ENCODE measurements at places on chromosomes 16 and 17.

DNA sequence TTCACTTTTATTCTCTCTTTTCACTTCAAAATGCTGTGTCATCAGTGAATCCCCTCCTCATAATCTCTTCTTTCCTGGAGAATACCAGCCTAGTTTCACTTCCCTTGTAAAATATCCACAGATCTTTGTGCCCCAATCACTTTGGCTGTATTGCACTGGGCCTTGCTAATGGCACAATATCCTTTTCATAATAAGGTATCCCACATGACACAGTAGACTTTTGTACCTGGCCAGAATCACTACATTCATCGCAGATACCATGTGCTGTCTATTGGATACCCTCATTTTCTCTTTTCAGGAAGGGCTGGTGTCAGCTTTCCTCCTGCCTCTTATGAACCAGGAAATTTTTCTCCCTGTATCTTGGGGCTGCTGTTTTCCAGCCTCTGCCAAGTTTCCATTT, 25.7 kb upstream of the TOX3 start:
- no peak for DNase-seq

- no peak for DNase-seq
Measured at GRCh38 chr16:3152027-3152276, 17.1 kb downstream of the ZNF213 start.

- DNase-seq: peak; percentile 64
Measured at GRCh38 chr17:41588126-41588810, 1.6 kb upstream of the KRT14 start.

DNA sequence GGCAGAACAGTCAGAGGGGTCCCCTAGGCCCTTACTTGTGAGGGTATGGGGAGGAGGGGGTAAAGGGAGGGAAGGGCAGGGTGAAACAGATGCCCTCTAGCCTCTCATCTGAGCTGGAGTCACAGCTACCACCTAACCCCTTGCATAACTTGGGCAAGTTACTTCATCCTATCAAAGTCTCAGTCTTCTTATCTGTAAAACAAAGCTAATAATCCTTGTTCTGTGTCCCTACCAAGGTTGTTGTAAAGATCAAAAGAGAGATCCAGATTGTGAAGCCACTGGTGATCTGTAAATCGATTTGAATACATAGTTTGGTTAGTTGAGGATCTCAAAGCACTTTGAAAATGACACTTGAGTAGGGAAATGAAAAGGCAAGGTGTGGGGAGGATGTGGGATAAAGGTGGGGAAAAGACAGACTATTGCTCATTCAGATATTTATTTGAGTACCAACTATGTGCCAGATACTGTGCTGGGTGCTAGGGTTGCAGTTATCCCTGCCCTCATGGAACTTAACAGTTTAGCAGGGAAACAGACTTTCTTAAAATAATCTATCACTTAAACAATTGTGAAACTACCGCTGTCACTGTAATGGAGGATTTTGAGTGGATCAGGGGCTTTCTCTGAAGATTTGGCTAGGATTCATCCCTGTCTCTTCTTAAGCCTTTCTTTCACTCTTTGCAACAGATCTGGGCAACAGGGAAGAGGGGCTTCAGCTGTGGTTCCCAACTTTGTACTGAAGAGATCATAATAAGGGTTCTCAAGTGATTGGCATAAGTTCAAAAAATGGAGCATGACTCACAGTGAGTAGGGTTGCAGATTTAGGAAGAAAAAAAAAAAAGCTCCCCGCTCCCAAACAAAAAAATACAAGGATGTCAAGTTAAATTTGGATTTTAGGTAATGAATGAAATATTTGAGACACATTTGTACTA, 3.0 kb downstream of the HEATR9 start:
- peak; percentile 62 for DNase-seq

DNA sequence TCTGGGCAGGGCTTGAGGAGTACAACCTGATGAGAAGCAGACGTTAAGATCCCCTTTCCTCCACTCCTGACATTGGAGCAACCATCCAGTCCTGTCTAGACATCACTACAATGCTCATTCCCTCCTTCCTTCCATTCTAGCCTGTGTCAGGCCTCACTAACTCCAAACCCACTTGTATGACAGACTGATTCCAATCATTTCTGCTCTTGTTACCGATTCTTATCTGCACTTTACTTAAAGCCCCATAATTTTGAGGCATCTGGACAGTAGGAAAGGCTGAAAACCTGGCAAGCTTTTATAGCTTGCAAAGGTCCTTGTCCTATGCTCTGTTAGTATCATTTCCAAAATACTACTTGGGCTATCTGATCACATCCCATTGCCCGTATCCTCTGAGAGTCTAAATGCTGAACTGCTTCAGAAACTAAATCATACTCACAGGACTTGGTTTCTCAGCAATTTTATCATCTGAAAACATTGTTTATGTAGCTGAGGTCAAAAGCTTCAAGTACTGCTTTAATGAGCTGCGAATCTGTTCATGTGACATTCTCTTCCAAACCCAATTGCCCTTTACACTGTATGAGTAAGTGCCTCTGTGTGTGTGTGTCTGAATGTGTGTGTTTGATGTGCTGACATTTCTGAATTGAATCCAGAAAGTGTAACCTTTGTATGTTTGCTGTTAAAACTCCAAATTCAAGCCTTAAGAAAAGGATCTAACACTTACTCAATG, 57.2 kb upstream of the CACNG3 start:
- DNase-seq: no peak

GRCh38 chr16:64679976-64680690, 441.7 kb downstream of the CDH11 start:
- no peak for DNase-seq

- no peak for DNase-seq
Measured at GRCh38 chr17:81301195-81302144, 6.4 kb upstream of the SLC38A10 start.

GRCh38 chr16:25978218-25978617, 286.5 kb downstream of the HS3ST4 start:
- DNase-seq: no peak

GRCh38 chr16:13307255-13307654, 405.9 kb downstream of the SHISA9 start:
- no peak for DNase-seq

DNA sequence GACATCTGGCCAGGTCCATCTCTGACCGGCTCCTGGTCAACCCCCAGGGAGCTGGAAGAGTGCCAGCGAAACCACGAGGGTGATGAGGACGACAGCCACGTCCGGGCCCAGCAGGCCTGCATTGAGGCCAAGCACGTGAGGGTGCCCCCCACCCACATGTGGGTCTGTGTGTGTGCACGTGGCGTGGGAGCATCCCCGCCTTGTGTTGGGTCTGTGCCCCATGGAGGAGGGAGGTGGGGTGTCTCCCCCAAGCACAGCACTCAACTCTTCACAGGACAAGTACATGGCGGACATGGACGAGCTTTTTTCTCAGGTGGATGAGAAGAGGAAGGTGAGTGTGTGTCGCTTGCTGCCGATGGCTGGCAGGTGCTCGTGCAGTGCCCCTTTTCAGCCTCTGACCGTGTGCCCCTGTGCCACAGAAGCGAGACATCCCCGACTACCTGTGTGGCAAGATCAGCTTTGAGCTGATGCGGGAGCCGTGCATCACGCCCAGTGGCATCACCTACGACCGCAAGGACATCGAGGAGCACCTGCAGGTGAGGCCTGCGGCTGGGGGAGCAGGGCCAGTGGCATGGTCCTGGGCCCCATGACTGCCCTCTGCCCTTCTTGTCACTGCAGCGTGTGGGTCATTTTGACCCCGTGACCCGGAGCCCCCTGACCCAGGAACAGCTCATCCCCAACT, 1.7 kb downstream of the STUB1 start:
- DNase-seq: no peak

GRCh38 chr16:11066261-11066870, 122.0 kb downstream of the CLEC16A start:
- DNase-seq: no peak

DNA sequence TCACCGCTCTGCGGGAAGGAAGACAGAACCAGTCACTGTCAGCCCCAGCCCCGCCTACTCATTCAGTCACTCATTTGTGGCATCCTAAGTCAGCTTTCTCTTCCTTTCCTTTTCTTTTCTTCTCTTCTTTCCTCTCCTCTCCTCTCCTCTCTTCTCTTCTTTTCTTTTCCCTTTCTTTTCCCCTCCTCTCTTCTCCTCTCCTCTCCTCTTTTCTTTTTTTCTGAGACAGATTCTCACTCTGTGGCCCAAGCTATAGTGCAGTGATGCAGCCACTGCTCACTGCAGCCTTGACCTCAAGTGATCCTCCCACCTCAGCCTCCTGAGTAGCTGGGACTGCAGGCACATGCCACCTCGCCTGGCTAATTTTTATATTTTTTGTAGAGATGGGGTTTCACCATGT, 10.6 kb upstream of the KLHL36 start:
- no peak for DNase-seq

DNA sequence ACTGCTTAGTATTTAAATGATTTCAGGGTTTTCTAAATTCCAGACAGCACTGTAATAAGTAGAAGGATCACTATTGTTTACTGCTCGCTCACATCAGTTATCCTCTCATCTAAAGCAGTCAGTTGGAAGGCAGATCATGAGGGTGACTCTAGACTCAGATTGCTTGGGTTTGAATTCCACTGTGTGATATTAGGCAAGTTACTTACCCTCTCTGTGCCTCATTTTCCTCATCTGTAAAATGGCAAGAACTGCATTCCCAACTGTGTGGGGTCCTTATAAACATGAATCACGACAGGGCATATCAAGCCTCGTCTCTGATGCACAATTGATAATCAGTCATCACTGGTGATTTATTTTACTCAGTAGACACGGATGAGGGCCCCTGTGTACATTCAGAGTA, 15.1 kb downstream of the CLUAP1 start:
- no peak for DNase-seq

DNA sequence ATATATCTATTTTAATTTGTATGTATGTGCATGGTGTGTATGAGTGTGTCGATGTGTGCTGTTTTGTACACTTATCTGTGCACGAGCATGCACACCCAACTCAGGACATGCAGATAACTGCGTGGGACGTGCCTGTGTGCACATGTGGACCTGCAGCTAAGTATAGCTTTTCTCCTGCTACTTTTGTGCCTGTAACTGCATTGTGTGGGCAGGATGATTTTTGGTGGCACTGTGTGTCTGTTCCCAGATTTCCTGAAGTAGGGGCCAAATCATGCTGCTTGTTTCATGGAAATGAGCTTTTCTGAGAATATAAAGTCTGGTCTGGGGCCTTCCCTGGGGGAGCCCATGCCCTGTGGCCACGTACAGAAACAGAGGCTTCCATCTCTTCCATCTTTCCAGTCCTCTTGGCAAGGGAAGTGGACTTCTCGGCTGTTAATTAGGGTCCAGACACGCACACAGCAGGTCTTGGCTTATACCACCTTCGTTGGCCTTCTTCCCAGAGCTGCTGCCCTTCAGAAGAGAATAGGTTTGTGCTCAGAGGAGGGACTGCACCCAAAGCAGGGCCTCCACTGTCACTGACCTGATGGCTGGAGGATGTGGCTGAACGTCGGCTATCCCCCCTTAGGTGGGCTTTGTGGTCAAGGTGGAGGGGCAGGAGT, 30.2 kb downstream of the SPNS3 start:
- no peak for DNase-seq

- no peak for DNase-seq
Measured at GRCh38 chr17:12773153-12773552, 16.1 kb upstream of the ARHGAP44 start.

DNA sequence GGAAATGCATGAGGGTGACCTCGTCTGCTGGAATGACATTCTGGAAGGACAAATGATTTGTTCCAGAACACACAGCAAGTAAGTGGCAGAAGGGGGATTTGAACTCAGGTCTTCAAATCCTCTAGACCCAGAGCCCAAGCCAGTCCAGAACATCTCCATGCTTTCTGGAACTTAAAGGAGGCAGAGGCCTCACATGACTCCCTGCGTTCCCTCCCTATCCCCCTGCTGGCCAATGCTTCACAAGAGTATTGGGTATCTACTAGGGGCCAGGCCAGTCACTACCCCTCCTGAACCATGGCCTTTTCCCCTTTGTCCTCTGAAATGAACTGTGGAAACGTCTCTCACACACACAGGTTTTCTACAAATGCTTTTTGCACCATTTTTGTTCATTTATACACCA, 7.6 kb upstream of the BEAN1 start:
- DNase-seq: no peak

GRCh38 chr16:23304620-23305019, 2.5 kb downstream of the SCNN1B start:
- DNase-seq: no peak

- no peak for DNase-seq
Measured at GRCh38 chr16:83968306-83968851, 335 bp downstream of the NECAB2 start.

GRCh38 chr17:27579897-27580321, 51.1 kb upstream of the LGALS9 start:
- DNase-seq: no peak

GRCh38 chr17:37478187-37478586, 11.5 kb upstream of the DUSP14 start:
- peak; percentile 74 for DNase-seq

- DNase-seq: peak; percentile 25
Measured at GRCh38 chr17:42337442-42337841, 49.1 kb downstream of the STAT5A start.

GRCh38 chr17:8466873-8467272, 31.2 kb downstream of the NDEL1 start:
- no peak for DNase-seq

- no peak for DNase-seq
Measured at GRCh38 chr17:82350182-82351030, 8.6 kb upstream of the TEX19 start.

DNA sequence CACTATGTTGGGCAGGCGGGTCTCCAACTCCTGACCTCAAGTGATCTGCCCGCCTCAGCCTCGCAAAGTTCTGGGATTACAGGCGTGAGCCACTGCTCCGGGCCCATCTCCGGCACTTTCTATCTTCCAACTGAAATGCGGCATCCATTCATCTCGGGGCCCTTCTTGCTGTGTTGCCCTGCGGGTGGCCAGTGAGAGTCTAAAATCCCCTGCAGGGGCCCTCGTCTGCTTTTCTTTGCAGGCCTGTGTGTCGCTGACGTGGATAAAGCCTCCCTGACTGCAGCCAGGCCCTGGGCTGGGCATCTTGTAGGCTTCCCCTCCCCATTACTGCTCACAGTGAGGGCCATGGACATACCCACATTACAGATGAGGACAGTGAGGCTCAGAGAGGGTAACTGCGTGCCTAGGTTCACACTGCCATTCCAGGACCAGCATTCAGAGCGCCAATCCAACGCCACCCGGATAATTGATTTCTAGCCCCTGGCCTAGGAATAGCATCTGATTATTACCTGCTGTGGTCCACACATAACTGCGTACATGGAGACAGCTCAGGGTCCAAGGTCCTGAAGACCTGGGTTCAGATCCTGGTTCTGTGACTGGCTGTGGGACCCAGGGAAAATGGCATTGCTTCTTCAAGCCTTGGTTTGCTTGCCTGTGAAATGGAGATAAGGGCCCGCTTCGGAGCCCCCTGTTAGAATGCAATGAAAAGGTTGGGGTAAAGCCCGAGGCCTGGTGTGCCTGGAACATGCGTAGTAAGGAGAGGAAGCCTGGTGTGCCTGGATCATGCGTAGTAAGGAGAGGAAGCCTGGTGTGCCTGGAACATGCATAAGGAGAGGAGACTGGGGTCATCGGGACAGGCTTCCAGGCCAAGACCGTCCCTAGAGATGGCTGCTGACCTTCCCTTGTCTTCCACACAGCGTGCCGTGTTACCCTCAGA, 25.0 kb downstream of the CRISPLD2 start:
- DNase-seq: no peak
